ENCODE measurements at places on chromosomes 1 and 21. TPM values are rescaled to one million over a fixed set of nuclear protein-coding genes. Genes with fewer than 3 reads are reported as not detected.

GRCh38 chr1:5597991-5598823, 394.0 kb downstream of the NPHP4 start:
- peaks cover 2% of the 10 kb centered on the region for H3K27me3 ChIP-seq
- no peaks in the 10 kb centered on the region for H3K36me3 ChIP-seq
- no peak overlapping the region for H3K27ac ChIP-seq
- no peak for DNase-seq
- no peak overlapping the region for H3K4me3 ChIP-seq
- H3K4me1 ChIP-seq, result no peaks in the 10 kb centered on the region

DNA sequence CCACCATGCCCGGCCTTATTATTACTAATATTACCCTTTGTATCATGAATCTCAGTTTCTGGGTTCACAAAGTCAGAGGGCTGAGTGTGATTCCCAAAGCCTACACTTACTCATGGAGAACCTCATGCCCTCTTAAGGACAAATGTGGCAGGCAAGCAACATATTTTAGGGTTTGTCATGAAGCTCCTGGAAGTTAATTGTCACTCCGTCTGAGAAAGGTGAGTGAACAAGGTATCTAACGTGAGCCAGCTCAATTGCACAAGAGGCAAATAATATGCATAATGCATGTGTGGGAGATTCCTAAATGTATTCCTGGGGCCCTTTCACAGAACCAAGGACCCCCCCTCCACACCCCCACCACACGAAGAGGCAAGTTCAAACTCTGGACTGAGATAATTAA, 10.1 kb upstream of the TIAM1 start:
- H3K27ac ChIP-seq, result no peak overlapping the region
- no peaks in the 10 kb centered on the region for H3K27me3 ChIP-seq
- H3K36me3 ChIP-seq, result no peaks in the 10 kb centered on the region

- DNase-seq, result no peak
- H3K4me3 ChIP-seq, result no peak overlapping the region
- H3K36me3 ChIP-seq, result no peaks in the 10 kb centered on the region
Measured at GRCh38 chr1:40901886-40902852, 40.0 kb upstream of the CITED4 start.

DNA sequence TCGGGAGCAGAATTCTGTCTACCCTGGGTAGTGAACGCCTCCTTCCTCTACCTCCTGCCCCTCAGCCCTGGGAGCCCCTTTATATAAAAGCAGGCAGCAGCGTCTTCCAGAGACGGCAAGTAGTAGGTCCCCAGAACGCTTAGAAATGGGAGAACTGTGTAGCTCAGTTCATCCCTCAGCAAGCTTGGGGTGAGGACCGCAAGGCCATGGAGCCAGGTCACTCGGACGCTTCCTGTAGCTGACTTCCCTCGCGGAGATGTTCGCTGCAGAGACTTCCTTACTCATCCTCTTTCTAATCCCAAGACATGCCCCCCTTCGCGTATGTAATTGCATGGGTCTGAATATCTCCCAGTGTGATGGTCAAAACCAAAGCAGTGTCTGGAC, 141.4 kb upstream of the COA6 start:
- H3K4me1 ChIP-seq, result peaks cover 3% of the 10 kb centered on the region
- H3K36me3 ChIP-seq, result no peaks in the 10 kb centered on the region
- H3K4me3 ChIP-seq, result no peak overlapping the region
- DNase-seq, result no peak

DNA sequence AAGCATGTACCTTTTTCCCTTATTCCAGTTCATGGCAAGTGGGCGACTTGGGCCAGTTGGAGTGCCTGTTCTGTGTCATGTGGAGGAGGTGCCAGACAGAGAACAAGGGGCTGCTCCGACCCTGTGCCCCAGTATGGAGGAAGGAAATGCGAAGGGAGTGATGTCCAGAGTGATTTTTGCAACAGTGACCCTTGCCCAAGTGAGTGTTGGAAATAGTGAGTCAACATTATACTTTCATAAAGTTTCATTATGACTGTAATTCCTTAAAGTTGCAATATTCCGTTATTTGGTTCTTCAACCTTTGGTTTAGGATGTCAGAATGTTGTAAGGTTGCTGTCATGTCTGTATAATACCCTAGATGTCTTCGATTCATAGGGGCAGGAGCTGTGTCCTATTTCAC, 230.5 kb downstream of the TPR start:
- H3K4me3 ChIP-seq, result no peak overlapping the region
- H3K27me3 ChIP-seq, result no peaks in the 10 kb centered on the region
- H3K36me3 ChIP-seq, result no peaks in the 10 kb centered on the region
- H3K4me1 ChIP-seq, result no peaks in the 10 kb centered on the region

Gene KRTAP19-4
- total RNA-seq, result not detected

DNA sequence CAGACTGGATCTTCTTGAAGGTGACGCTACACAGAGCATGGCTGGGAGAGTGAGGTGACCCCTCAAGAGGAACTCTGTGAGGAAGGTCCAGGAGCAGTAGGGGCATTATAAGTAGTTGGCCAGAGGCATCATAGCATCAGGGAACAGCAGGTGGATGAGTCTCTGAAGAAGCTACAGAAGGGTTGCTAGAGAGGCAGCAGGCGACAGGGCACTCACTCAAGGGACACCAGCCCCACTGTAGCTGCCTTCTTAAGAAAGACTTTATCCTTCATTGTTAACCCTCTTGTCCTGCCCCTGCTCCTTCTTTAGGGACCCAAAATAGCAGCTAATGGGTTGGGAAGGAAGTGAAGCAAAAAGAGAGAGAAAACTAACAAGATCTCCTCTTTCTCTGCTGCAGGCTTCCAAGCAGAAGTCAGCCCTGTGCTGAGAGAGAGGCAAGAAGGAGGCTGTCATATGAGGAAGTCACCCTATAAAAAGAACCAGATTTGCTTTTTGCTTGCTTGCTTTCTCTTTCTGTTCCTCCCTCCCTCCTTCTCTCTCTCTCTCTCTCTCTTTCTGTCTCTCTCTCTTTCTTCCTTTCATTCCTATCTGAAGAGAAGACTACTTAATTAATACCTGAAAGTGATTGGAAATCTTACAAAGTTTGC, 7.7 kb upstream of the CD5L start:
- H3K4me1 ChIP-seq, result peaks cover 64% of the 10 kb centered on the region
- H3K27me3 ChIP-seq, result no peaks in the 10 kb centered on the region
- H3K4me3 ChIP-seq, result peak overlapping the region; percentile 81
- peak overlapping the region; percentile 94 for H3K27ac ChIP-seq

Gene VASH2
- total RNA-seq, result 0.07 TPM

GRCh38 chr1:20210736-20211460, 24.6 kb upstream of the PLA2G2C start:
- H3K27ac ChIP-seq, result no peak overlapping the region
- DNase-seq, result no peak
- no peaks in the 10 kb centered on the region for H3K36me3 ChIP-seq
- peaks cover 14% of the 10 kb centered on the region for H3K4me1 ChIP-seq

DNA sequence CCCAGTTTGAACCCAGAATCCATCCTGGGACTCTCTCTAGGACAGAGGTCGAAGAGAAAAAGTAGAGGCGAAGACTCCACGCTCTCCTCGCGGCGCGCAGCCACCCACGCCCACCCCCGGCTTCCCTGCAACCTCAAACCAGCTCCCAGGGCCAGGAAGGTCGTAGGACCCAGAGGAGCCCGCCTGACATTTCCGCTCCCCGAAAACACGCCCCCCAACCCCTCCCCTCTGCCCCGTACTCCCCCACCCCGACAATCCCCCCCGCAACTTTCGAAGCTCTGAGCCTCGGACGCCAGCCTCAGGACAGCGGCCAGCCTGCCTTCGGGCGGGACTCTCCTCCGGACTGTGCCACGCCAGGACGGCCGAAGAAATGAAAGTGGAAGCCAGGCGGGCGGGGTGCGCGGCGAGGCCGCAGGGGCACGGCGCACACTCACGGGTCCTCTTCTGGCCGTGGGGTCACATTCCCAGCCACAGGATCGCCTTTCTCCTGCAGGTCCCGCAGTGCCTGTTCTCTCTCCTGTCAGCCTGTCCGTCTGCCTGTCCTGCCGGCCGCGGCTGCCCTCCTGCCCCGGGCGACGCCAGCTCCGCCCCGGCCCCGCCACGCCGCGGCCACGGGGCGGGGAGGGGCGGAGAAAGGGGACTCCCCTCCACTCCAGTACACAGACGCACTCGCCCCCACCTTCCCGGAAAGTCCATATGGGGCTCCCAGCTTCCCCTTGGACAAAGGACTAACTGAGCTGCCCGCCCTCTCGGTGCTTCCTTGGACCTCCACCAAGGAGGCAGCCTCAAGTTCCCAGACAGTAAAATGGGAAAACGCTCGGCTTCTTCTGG, at the start of gene MOB3C:
Gene MOB3C, minus strand, starts transcription at position 535 of the 831 bp plus-strand sequence. CDS start 3,490 bp downstream, outside the sequence.
- peaks cover 6% of the 10 kb centered on the region for H3K36me3 ChIP-seq
- H3K27me3 ChIP-seq, result no peaks in the 10 kb centered on the region
- H3K4me3 ChIP-seq, result peak within 1 kb of the TSS; percentile 92
- H3K4me1 ChIP-seq, result peaks cover 64% of the 10 kb centered on the region

DNA sequence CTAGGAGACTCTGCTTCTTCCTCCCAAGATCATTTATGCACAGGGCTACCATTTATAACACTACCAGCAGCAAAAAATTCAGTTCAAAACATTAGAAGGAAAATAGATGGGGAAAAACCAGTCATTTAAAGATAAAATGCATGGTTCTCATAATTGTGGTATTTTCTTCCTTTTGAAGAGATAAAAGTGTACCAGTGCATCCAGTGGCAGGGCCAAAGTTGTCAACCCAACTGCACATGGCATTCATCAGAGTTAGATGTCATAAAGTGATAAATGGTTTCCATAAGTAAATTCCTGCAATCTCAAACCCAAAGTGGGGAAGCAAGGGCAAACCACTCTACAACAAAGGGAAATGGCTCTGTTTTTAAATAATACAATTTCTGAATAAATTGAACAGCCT, 119.1 kb upstream of the DMRTA2 start:
- H3K36me3 ChIP-seq, result peaks cover 14% of the 10 kb centered on the region
- H3K4me1 ChIP-seq, result no peaks in the 10 kb centered on the region
- no peaks in the 10 kb centered on the region for H3K27me3 ChIP-seq
- DNase-seq, result no peak
- no peak overlapping the region for H3K4me3 ChIP-seq

DNA sequence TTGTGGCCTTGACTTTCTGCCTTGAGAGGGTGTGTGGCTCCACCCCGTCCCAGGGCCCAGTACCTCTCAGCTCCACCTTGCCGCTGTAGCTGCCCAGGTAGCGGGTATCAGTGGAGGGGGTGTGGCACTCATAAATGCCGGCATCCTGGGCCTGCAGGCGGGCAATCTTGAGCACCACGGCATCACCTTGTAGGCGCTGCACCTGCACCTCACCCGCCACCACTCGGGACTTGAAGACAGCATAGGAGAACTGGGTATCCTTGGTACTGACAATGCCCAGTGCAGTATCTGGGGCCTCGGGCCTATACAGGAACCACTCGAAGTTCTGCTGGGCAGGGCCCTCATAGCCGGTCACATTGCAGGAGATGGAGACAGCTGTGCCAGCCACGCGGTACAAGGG, 3.6 kb downstream of the IGSF8 start:
- no peak for DNase-seq
- no peaks in the 10 kb centered on the region for H3K27me3 ChIP-seq
- H3K4me3 ChIP-seq, result no peak overlapping the region
- peaks cover 29% of the 10 kb centered on the region for H3K4me1 ChIP-seq

Gene OR2T6
- not detected for total RNA-seq

Gene CYP4Z1
- not detected for total RNA-seq

DNA sequence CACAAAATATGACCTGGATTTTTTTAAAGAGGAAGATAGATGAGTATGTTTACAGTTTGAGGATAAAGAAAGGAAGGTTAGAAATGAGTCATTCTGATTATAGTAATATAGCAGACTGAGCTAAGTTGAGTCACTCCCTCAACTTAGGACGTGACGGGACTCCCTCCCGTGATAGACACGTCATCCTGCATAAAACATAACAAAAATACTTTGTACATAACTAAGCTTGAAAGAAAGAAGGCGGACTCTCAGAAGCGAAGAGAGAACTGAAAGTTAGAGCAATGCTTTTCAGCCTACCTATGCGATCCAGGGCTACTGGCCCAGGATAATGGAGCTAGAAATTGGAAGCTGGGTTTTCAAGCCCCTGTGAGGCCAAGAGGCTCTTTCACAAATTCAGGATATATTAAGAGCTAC, 53.0 kb upstream of the DESI2 start:
- no peak overlapping the region for H3K27ac ChIP-seq
- no peaks in the 10 kb centered on the region for H3K27me3 ChIP-seq
- H3K4me1 ChIP-seq, result peaks cover 11% of the 10 kb centered on the region
- H3K4me3 ChIP-seq, result no peak overlapping the region
- no peaks in the 10 kb centered on the region for H3K36me3 ChIP-seq
